ENCODE measurements at places on chromosomes 1 and 21.

DNA sequence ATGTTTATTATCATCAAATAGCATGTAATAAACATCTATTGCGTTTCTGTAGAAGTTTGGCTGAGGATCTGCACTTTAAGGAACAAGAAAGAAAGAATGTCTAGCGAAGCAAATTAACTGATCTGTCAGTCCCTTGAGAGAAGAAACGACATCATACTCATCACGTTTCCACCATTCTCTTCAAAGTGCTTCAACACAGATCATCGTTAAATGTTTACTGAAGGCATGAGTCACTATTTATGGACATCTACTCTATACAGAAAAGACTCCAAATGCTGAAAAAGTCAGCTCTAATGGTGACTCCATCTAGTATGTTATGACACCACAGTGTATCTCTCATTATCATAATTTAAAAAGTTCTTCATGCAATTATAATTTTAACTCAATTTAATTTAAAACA is 369.1 kb downstream of the RGS7 start:
- DNase-seq, result no peak

- DNase-seq, result no peak
Measured at GRCh38 chr1:67997746-67998145, 52.7 kb downstream of the DIRAS3 start.

DNA sequence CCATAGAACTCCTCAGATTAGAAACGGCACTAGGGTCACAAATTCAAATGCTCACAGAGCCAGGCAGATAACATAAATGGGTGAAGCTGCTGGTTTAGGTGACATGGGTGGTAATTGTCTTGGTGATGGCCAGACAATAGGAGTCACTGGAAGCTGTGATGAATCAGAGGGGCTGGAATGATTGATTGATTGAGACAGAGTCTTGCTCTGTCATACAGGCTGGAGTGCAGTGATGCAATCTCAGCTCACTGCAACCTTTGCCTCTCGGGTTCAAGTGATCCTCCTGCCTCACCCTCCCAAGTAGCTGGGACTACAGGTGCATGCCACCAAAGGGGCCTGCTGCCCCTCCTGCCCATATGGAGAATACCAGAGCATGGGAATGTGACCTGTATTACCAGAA is 63.0 kb downstream of the HIVEP3 start:
- DNase-seq, result no peak

DNA sequence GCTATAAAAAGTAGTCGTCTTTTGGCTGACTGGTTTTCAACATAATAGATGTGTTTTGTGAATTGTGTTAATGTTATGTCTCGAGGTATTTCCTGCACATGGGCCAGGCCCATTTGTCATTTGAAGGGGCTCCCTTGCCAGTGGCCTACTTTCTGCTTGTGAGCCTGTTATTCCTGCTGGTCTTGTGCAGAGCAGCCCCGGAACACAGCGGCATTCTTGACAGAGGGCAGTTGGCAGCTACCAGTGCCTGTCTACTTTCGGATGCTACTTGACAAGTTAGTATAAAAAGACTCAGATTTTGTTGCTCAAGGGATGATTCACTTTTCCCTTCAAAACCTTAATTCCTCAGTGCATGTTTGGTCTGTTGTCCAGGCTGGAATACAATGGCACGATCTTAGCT is 28.5 kb downstream of the PGM1 start:
- DNase-seq, result no peak

GRCh38 chr1:113369040-113369439 is 21.3 kb upstream of the MAGI3 start:
- DNase-seq, result no peak

- no peak for DNase-seq
Measured at GRCh38 chr1:190429932-190430331, 47.7 kb downstream of the BRINP3 start.

DNA sequence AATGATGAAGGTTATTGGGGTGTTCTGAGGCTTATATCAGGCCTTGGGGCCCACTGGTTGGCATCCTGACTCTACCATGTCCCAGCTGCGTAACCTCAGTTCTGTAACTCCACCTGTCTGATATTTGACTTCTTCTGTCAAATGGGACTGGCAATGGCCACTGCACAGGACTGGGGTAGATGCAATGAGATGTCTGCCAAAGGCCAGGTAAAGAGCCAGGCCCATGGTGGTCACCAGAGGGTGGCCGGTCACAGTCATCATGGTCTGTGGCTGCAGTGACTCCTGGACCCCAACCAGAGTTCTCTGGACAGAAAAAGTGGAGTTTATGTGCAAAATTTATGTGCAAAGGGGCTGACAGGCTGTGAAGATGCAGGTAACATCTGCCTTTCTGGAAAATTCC is 173.3 kb downstream of the PTPRU start:
- no peak for DNase-seq

DNA sequence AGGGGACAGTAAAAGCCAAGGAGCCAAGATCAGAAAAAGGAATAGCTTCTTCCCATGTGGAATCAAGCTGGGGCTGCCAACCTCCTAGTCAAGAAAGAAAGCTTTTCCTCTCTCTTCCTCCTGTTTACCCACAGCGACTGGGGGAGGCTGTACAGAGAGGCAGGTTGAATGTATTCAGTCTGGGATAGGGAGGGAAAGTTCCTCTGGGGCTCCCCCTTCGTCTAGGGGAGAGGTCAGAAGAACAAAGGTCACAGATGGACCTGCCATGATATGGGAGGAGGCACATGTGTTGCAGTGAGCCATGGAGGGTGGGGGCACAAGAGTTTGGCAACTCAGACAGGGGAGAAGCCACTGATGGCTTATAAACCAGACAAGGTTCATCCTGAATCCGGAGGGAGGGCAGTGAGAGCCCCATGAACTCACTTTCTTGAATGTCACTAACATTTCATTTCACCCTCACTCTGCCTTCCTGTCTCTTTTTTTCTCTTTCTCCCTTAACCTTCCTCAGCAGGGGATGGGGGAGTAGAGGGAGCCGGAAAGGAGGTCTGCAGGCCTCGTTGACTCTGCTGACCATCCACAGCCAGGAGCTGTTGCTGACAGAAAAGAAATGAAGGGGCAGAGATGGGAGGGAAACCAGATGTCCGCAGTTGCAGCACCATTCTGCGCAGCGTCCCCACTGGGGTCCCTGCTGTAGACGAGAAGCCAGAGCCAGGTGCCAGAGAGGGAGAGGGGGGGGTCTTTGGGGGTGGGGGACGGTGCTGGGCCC is 61.1 kb downstream of the PLXNA2 start:
- no peak for DNase-seq

GRCh38 chr1:172905452-172905851 is 145.3 kb downstream of the TNFSF18 start:
- DNase-seq, result no peak

GRCh38 chr1:24931146-24931467 is 1.0 kb upstream of the RUNX3 start:
- no peak for DNase-seq

DNA sequence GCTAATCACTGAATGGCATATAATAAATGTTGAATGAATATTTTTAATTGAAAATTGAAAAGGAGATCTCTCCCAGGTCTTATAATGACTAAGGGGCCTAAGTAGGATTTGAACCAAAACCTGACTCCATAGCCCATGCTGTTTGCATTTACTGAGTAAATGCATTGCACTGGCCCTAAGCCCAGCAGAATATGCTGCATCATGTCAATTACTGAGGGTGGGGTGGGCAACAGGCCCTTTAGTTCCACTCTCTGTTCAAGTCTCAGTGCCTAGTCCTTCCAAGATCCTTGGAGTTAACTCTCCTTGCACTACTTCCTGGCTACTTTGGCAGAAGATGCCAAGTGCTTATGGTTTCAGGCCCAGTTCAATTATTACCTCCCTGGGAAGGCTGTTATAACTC is 203.8 kb upstream of the DAB1 start:
- no peak for DNase-seq

DNA sequence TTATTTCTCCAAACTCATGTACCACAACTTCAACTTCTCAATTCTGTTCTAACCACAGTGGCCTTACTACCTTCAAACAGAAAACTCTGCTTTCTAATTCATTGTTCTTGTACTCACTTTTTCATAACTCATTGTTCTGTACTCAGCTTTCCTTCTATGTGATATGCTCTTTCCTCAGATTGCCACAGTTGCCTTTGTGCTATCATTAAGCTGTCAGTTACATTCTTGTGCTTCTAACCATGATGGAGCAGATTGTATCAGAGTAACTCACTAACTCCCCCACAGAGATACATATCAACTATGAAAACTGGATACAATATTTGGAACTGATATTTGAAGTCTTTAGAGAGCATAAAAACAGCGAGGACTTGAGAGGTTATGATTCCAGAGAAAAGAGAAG is 1213.7 kb downstream of the KCNT2 start:
- DNase-seq, result no peak

DNA sequence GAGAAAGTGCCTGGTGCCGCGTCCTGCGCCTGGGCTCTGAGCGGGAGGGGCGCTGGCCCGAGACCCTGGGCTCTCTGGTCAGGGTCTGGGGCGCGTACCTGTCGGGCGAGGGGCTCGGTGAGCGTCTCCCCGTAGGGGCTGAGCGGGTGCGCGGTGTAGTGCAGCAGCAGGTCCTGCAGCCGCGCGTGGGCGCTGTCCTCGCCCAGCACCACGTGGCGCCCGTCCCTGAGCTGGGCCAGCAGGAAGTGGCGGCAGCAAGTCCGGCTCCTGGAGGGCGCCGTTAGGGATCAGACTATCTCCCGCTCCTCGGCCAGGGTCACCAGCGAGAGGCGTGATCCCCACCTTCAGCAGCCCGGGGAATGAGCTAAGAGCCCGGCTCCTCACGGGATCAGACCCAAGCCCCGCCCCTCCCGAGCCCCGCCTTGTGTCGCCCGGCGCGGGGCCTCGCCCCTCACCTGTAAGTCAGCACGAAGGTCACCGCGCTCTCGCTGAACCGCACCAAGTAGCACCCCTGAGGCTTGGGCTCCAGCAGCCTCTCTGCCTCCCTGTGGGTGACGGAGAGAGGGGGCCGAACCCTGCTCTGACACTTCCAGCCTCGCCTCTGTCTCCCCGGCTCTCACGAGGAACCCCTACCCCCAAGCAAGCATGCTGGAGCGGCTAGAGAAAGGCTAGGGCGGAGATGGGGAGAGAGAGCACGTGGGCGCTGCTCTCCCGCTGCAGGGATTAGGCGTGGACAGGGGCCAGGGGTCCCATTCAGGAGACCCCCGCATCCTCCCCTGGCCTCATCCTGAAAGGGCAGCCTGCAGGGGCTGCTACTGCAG is 2.7 kb downstream of the SH2D2A start:
- peak; percentile 70 for DNase-seq

DNA sequence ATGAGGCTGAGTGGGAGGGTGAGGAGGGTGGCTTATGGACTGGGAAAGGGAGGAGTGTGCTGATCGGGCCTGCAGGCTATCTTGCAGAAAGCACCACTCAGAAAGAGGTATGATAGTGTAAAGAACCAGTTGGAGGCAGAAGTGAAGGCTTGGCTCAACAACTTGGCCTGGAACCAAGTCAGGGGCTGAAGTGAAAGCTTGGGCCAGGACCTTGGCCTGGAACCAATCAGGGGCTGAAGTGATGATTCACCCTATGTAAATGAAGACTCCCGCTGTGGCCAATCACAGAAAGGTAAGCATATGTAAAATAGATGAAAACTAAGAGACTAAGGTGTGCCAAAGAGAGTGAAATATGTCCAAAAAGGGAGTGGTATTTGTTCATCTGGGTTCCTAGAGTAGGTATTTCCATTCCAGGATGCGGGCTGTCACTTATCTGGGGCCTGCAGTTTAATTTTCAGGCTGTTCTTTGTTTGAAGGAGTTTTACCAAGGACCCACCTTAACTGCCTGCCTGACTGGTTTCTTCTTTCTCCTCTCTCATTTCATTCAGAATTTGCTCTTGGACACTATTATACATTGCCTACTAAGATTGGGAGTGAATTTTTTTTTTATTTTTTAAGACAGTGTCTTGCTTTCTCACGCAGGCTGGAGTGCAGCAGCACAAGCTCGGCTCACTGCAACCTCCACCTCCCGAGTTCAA is 5.1 kb upstream of the RFX5 start:
- DNase-seq, result no peak

DNA sequence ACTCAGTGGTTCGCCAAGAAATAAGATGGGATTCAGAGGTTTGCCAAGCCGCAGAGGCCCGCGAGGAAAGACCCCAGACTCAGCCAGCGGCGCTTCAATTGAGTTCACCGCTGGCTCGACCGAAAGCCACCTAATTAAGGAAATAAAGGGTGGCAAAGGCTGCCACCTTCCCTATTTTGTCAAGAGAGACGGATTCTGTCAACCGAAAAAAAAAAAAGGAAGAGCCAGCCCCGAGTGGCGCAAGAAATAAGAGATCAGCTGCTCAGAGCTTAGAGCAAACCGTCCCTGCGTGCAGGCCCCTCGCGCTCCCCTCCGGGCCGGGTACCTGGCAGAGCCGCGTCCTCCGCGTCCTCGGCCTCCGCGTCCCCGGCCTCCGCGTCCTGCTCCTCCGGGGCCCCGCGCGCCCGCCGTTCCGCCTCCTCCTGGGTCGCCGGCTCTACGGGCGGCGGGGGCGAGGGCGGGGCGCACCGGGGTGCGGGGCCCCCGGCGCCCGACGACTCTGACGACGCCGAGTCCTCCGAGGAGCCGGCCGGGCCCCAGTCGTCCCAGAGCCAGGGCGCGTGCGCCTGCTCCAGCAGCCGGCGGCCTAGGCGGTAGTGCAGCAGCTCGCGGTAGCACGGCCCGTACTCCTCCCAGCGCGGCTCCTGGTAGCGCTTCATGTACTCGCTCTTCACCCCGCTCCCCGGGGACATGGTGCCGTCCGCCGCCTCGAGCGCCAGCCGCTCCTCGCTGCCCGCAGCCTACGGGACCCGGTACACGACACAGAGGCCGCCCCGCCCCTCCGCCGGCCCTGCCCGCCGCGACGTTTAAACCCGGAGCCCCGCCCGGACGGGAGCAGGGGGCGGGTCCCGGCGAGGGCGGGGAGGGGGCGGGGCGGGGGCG is 832 bp downstream of the CCSAP start:
- peak; percentile 43 for DNase-seq

- no peak for DNase-seq
Measured at GRCh38 chr1:218304281-218305039, 19.4 kb downstream of the RRP15 start.

GRCh38 chr1:206680279-206680678 is 4.4 kb upstream of the MAPKAPK2 start:
- no peak for DNase-seq

DNA sequence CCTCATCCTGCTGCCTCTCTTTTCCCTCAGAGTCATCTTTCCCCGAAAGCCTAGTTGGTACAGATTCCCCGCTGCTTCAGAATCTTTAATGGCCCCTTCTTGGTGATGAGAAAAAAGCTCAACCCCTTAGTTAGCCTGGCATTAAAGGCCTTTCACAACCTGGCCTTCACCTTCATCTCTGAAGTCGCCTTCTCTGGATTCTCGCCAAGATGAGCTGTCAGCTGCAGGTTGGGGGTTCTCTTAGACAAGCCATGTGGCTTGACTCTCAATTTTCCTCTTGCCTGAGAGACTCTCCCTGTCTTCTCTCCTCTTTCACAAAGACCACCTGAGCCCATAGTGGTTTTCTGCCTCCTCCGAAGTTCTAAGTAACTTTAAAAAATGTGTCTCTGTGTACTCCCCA is 15.5 kb upstream of the DISC1 start:
- no peak for DNase-seq

- DNase-seq, result no peak
Measured at GRCh38 chr1:21663951-21664805, 5.0 kb downstream of the RAP1GAP start.

DNA sequence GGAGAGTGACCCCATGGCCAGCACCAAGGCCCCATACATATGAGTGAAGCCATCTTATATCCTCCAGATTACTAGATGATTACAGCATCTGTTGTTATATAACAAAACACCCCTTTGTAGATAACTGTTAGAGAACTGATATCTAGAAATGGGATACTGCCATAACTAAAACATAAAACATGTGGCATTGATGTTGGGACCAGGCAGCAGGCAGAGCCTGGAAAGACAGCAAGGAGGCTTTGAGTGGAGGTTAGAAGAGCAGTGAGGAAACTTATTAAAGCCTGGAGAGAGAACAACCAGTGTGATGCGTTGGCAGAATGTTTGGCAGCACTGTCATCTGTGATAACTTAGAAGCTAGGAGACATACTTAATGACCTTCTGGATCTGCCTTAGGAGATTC is 5.5 kb upstream of the ZMYM6 start:
- no peak for DNase-seq

Data from NCI-H526 (cell line).